ENCODE measurements at places on chromosomes 2 and 18.

- DNase-seq, result no peak
Measured at GRCh38 chr2:152755029-152755428, 36.6 kb downstream of the ARL6IP6 start.

DNA sequence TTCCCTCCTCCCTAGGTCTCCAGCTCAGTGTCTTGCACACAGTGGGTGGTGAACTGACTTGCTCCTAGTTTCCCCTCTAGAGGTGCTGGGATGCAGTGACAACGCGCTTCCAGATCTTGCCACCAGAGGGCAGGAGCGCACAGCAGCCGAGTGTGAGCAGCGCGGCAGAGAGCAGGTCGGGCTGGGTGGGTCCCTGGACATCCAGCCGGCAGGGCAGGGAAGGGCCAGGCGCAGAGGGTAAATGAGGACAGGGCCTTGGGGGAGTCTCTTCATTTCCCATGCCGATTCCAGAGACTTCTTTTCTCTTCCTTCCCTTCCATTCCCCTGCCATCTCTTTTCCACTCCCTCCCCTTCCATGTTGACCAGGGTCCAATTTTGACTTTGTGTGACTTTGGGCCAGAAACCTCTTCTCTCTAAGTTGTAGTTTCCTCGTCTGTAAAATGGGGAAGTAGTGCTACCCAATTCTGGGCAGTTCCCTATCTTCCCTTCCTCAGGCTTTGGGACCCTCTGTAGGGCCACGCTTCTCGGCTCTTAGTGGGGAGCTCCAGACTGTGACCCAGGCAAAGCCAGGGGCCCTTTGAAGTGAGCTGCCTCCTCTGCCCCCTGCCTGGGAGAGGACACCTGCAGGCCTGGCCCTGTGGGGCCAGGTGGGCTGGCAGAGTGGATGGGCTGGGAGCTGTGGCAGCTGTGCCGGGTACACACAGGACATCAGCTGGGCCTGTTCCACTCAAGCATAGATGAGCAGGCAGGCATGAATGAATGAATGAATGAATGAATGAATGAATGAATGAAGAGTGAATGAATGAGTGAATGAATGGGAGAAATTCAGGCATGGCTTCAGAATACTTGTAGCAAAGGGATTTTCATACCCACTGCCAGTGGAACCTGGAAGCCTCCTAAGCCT, 43.3 kb upstream of the TAF1B start:
- DNase-seq, result peak; percentile 79

DNA sequence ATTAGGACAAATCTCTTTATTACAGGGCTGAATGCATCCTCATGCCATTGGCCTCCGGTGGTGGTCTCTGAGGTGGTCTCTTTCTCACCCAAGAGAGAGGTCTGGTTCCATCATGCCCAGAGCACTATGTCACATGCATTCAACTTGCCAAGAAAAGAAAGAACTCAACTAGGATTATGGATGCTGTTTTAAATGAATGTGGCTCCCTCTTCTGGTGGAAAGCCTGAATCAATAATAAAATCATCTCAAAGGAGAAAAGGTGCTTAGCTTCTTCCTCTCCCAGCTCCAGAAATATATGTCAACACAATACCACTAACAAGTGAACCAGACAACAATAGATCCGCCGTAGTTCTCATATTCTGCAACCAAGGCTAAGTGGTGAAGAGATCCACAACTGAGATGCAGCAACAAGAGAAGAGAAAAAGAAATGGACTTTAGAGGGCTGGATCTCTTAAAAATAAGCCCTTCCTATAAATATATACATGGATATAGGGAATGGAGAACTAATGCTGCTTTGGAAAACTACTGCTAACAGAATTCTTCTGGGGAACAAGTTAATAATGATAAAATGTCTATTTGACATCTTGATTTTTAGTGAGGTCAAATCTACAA, 396.8 kb downstream of the NCKAP5 start:
- DNase-seq, result no peak

- no peak for DNase-seq
Measured at GRCh38 chr2:56292951-56293350, 109.2 kb downstream of the CCDC85A start.

DNA sequence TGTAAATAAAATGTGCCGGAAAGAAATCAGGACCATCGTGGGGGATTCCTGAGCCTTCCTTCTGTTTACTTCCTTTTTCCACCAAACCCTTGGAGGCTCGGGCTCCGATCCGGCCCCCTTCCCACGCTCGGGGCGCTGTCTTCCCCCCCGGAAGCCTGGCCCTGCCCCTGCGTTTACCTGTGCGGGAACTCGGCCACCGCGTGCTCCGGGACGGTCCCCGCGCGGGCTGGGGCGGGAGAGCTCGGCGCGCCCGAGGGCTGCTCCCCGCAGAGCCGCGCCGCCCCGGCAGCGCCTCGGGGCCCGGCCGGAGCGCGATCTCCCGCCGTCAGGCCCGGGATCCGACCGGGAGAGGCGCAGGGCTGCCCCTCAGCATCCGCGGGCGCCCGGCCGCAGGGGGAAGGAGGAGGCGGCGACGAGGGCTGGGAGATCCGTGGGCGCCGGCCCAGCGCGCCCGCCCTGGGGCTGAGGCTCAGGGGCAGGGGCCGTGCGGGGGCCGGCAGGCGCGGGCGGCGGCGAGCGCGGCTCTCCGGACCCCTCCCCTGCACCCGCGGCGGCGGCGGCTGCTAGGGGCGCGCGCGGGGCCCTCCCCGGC, 435 bp downstream of the ADCY3 start:
- no peak for DNase-seq

- DNase-seq, result no peak
Measured at GRCh38 chr2:65580824-65581223, 148.4 kb upstream of the SPRED2 start.

- peak; percentile 25 for DNase-seq
Measured at GRCh38 chr2:129936334-129936934, 43.0 kb upstream of the RAB6C start.

GRCh38 chr18:34608064-34608463, 102.0 kb upstream of the DTNA start:
- no peak for DNase-seq

- no peak for DNase-seq
Measured at GRCh38 chr2:27671235-27671634, 7.5 kb downstream of the SLC4A1AP start.

GRCh38 chr2:31287654-31288053, 53.7 kb downstream of the EHD3 start:
- DNase-seq, result no peak

- no peak for DNase-seq
Measured at GRCh38 chr2:68302281-68302875, 17.4 kb downstream of the CNRIP1 start.

GRCh38 chr2:31212659-31213600, 4.4 kb downstream of the CAPN14 start:
- no peak for DNase-seq

Data from activated gamma-delta T cell treated with Interleukin-2 at 50 U/mL for 16 hours (primary cell).